PC-9 (cell line): ENCODE measurements at places on chromosomes 2 and 18. TPM values are rescaled to one million over a fixed set of nuclear protein-coding genes. Genes with fewer than 3 reads are reported as not detected.

- DNase-seq: no peak
These were observed 92.6 kb upstream of the RAB12 start for GRCh38 chr18:8516371-8517250.

GRCh38 chr2:192570788-192571187 is 376.1 kb upstream of the TMEFF2 start:
- DNase-seq: no peak

DNA sequence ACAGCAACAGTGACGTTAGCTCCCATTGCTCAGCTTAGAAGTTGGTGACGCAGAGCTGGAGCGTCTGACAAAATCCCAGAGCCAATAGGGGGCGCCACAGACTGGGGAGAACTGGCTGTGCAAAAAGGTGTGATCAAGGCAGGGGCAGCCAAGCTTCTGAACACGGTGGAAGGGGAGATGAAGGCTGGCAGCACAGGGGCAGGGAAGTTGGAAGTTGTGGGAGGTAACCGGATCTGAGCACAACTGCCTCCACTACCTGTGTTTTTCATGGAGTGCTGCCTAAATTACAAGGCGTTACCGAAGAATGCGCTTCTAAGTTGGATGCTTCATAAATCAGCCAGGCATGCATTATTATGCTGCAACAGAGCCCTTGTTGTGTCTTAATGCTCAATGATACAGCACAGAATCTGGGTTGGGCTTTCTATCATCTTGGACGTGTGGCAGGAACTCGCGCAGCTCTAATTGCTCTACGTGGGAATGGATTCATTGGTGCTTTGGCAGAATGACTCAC is 370.0 kb downstream of the SLC4A3 start:
- DNase-seq: no peak

DNA sequence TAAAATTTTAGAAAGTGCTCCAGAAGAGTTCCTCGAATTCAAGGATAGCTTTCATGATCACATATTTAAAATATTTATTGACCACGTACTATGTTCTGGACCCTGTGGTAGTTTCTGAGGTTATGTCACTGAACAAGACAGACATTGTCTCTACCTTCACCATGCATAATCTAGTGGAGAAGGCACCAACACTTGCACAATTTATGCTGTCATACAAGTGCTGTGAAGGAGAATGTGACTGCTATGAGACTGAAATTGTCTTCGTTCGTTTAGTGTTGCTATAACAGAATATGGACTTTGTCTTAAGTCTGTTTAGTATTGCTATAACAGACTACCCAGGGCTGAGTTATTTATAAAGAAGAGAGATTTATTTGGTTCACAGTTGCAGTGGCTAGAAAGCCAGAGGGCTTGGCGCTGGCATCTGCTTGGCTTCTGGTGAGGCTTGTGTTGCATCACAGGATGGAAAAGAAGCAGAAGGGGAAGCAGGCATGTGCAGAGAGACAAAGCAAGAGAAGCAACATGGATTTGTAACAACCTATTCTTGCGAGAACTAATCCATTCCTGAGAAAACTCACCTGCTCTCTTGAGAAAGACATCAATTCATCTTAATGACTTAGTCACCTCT is 50.0 kb upstream of the RFX8 start:
- no peak for DNase-seq

CYP26B1 gene
- 0.55 and 1.3 TPM in 2 replicates for total RNA-seq
